ENCODE measurements at places on chromosomes 3 and 15. TPM values are rescaled to one million over a fixed set of nuclear protein-coding genes. Genes with fewer than 3 reads are reported as not detected.

The GOLGA6L10 gene
- total RNA-seq, result 3.8 TPM

DNA sequence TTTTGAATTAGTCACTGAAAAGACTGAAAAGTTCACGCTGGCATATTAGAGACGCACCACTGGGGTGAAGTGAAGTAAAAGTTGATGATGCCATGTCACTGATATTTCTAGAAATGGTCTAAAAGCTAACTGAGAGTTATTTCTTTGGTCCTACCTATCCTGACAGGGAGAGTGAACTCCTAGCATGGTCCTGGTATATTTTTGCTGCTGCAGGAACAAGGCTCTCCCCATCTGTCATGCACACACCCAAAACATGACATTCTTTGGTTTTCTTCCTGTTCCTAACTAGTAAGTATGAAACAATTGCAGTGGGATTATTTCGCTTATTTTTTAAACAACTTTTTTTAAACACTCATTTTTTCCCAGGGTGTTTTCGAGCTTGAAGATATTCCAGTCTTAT, 466.7 kb downstream of the ERC2 start:
- no peak for DNase-seq
- H3K4me3 ChIP-seq, result no peak overlapping the region
- H3K27ac ChIP-seq, result no peak overlapping the region
- no peaks in the 10 kb centered on the region for H3K4me1 ChIP-seq

GRCh38 chr15:69414701-69415167, 585 bp downstream of the KIF23 start:
- no peaks in the 10 kb centered on the region for H3K27me3 ChIP-seq
- H3K4me3 ChIP-seq, result peak overlapping the region; percentile 88
- H3K27ac ChIP-seq, result peak overlapping the region; percentile 95
- H3K4me1 ChIP-seq, result peaks cover 24% of the 10 kb centered on the region
- DNase-seq, result peak; percentile 75
- no peaks in the 10 kb centered on the region for H3K36me3 ChIP-seq

DNA sequence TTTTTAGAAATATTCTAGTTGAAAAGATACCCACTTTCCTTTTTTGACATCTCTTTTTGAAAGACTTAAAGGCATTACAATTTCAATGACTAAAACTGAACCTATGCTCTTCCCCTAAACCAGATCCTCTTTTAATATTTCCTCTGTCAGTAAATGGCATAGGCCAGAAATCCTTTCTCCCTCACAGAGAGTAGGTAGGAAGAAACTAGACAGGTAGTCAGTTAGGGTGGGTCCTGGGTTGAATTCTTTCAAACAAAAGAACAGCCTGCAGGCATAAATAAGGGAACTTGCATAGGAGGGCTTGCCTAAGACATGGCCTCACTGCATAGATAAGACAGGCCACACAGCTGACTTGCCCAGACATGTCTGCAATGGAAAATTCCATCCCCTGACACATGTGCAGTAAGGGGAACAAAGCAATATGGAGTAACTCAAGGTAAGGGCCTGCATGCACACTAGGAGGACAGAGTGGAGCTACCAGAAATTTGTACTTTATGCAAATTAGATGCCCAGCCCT, 23.1 kb downstream of the PLSCR5 start:
- H3K36me3 ChIP-seq, result no peaks in the 10 kb centered on the region
- H3K4me3 ChIP-seq, result no peak overlapping the region
- H3K27me3 ChIP-seq, result no peaks in the 10 kb centered on the region
- peak; percentile 77 for DNase-seq

DNA sequence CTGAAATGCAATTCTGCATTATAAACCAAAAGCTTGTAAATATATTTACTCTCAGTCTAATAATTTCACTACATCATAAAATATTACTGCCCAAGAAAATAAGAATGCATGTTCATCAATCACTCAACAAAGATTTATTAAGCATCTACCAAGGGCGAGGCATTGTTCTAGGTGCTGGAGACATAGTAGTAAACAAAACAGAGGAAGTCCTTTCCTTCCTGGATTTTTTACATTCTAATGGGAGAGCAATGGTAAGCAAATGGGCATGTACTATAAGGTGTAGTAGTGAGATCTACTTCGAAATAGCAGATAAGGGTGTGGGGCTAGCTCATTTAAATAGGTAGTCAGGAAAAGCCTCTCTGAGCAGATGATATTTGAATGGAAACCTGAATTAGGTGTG, 10.8 kb upstream of the ZFYVE19 start:
- H3K4me3 ChIP-seq, result no peak overlapping the region
- H3K27ac ChIP-seq, result no peak overlapping the region
- peaks cover 30% of the 10 kb centered on the region for H3K4me1 ChIP-seq

DNA sequence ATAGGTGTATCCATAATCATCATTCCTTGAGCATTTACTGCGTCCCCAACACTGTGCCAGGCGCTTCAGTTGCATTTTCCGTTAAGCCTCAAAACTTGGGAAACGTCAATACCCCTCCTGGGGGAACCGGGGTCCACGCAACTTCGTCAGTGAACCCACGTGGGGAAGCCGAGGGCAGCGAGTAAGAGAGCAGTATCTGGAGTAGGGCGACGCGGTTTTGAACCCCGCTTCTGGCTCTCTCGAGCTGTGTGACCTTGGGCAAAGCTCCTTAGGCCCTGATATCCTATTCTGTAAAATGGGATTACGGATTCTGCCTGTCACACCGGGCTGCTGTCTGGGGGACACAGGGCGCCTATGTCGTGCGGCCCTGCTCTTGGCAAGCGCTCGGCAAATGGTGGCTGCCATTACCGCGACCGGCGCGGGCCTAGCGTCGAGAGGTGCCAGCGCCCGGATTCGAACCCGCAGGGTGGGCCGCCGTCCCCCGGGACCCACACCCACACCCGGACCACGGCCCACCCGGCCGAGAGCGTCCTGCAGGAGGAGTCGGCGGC, 590 bp downstream of the POLG start:
- no peak for DNase-seq
- no peaks in the 10 kb centered on the region for H3K27me3 ChIP-seq
- H3K4me1 ChIP-seq, result 0 out of 2 replicates have a peak, but pooled peaks cover 3% of the 10 kb centered on the region
- H3K36me3 ChIP-seq, result peaks cover 5% of the 10 kb centered on the region
- H3K4me3 ChIP-seq, result peak overlapping the region; percentile 96

DNA sequence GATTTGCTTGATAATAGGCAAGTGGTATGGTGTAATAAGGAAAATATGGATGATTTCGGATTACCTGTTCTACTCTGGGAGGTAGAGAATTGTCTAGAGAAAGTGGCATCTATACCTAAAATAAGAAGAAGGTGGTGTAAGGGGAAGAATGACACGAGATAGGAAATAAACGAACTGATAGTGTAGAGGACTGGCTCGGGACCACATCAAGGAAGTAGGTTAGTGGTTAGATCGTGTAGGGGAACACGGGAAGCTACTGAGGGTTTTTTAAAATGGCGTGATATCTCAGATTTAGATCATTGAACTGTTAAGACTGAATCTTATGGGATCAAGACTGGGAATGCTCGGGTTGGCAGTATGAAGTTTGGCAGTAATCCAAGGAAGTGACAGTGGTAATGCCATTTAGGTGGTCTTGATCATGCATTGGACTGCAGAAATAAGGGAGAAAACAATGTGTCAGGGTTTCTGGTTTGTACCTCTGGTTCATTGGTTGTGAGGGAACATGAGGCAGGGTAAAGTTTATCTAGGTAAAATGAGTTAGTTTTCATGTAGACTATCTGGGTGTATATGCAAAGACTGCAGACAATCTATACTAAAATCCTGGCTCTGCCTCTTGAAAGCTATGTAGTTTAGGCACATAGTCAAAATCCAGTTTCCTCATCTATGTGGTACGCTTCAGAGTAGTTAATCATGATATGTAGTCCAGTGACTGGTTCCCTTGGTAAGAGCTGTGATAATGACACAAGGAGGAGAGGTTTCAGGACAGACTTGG, 7.4 kb downstream of the RPL14 start:
- H3K4me3 ChIP-seq, result no peak overlapping the region
- no peaks in the 10 kb centered on the region for H3K27me3 ChIP-seq
- peak overlapping the region; percentile 0 for H3K27ac ChIP-seq
- DNase-seq, result no peak
- no peaks in the 10 kb centered on the region for H3K36me3 ChIP-seq
- H3K4me1 ChIP-seq, result no peaks in the 10 kb centered on the region
